NCI-H187 (cell line): ENCODE measurements at places on chromosomes 4 and X.

DNA sequence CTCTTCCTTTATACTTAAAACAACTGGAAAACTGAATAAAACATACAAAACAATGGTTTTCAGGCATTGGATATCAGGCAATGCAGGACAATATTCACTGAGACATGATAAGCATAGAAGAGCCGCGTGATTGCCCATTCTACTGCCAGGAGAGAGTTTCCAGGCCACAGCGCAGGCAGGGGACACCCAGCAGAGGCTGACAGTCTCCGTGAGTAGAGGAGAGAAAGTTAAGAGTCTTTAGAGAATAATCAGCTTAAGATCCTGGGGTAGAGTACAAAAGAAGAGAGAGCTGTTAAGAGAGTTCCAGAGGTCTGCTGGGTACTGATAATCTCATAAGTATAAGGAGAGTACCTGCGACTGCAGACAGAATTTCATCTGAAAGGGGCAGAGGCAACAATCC, 18.4 kb upstream of the FRAS1 start:
- DNase-seq = no peak

DNA sequence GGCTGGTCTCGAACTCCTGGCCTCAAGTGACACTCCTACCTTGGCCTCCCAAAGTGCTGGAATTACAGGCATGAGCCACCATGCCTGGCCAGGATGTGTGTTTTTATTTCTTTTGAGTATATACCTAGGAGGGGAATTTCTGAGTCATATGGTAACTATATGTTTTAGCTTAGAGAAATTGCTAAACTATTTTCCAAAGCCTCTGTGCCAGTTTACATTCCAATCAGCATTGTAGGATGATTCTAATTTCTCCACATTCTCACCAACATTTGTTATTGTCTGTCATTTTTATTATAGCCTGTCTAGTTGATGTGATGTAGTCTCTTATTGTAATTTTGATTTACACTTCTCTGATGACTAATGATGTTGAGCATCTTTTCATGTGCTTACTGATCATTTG, 1576.0 kb downstream of the RPA4 start:
- DNase-seq = no peak

DNA sequence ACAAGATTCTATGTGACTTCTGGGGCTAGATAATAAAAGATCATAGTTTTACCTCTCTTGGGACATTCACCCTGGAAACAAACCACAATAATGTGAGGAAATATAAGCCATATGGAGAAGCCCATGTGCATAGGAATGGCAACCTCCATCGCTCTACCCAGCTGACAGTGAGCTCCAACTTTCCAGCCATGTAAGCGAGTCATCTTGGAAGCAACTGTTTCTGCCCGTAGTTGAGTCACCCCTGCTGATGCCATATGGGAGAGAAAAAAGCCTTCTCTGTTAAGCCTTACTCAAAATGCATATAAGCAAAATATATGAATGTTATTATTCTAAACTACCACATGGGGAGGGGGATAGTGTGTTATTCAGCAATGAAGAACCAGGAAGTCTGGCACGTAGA, 31.4 kb upstream of the RELL1 start:
- no peak for DNase-seq

- DNase-seq = peak; percentile 3
These were observed 5.4 kb upstream of the CCDC120 start for GRCh38 chrX:49053223-49054072.

DNA sequence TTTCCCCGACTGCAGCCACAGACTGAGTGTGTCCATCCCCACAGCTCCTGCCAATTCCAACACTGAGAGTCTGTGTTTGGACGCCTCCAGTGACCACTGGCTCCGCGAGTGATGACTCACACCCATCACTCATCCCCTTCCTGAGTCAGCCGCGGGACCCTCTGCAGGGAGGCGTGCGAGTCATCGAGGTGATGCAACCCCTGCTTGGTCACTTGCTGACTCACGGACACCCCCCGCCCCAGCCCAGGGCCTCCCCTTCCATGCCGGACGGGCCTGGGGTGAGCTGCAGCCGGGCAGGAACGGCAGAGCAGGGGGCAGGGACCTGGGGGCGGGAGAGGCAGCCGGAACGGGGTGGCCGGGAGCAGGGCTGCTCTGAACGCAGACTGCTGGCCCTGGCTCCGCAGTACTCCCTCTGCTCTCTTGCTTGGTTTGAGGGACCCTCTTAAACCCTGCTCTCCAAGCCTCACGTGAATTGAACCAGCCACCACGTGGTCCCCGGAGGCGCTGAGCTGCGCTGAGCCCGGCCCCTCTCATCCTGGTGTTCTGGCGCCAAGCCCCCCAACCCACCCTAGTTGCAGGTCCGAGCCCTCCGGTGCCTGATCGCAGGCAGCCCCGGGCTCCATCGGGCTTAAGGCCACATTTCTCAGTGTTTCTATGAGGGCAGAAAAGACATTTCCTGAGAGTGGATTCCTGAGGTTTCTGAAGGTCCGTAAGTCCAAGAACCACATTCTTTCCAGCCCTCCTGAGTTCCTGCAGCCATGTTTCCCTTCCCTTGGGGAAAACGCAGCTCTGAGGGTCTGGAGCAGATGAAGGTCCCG, 32.4 kb downstream of the FGFRL1 start:
- no peak for DNase-seq

GRCh38 chr4:83043801-83044407, 8.9 kb downstream of the COPS4 start:
- DNase-seq = no peak

GRCh38 chr4:7420661-7421040, 14.1 kb downstream of the PSAPL1 start:
- peak; percentile 41 for DNase-seq

GRCh38 chr4:121209171-121209570, 45.0 kb upstream of the TNIP3 start:
- DNase-seq = no peak

- DNase-seq = no peak
These were observed 55.0 kb downstream of the DIPK2B start for GRCh38 chrX:45145492-45146215.

GRCh38 chrX:41478381-41478911, 31.3 kb downstream of the NYX start:
- DNase-seq = no peak
